ENCODE measurements at places on chromosomes 12 and 14. TPM values are rescaled to one million over a fixed set of nuclear protein-coding genes. Genes with fewer than 3 reads are reported as not detected.

DNA sequence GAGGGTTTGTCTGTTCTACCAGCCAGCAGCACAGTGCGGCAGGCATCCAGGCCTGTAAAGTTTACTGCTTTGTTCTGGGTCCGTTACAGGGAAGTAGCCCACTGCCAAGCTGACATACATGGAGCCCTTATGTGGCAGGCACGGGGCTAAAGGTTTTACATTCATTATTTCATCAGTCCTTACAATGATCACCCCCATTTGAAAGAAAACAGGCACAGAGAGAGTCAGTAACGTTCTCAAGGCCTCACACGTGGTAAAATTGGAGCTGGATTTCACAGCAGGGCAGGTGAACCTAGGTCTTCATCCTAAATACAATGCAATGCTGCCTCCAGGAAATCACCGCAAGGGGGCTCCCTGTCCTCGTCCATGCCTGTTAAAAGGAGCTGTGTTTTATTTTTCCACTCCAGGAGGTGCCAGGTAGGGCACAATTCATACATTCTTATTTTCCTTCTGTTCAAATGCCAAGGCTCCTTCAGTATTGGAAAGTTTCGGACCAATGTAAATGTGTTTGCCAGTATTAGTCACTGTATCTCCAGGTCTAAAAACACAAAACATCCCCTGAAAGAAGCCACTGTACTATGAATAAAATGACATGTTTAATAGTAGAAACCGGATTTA is 172.2 kb upstream of the GZMB start:
- peak; percentile 83 for DNase-seq

GRCh38 chr14:67396381-67396970 is 15.5 kb downstream of the PLEK2 start:
- no peak for DNase-seq

- DNase-seq: no peak
Measured at GRCh38 chr12:45621703-45622102, 107.8 kb upstream of the ARID2 start.

- no peak for DNase-seq
Measured at GRCh38 chr12:132942611-132943010, 13.5 kb downstream of the ZNF605 start.

GRCh38 chr12:109464642-109465351 is 12.3 kb downstream of the KCTD10 start:
- no peak for DNase-seq

GRCh38 chr14:27929797-27930347 is 836.7 kb upstream of the FOXG1 start:
- no peak for DNase-seq

- no peak for DNase-seq
Measured at GRCh38 chr14:64811676-64812075, 68.0 kb downstream of the SPTB start.

DNA sequence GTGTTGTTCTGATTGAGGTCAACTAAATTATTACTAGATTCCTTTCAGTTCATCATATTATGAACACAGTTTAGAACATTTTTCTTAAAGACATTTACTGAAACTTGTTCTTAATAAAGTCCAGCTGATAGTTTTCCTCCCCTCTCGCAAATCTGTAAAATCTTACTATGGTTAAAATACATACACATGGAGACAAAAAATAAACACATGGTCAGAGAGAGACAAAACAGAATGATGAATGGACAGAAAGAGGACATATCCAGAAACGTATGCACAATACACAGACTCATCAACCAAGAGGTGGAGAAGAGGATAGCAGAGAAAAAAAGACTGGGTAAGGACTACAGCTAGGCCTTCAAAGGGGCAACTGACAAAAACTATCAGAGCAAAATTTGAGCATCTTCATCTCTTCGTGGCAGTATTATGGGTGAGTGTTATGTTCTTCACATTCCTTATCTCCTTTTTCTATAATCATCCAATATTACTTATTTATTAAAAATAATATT is 38.4 kb downstream of the EEA1 start:
- DNase-seq: no peak

GRCh38 chr12:124720004-124720680 is 143.5 kb downstream of the SCARB1 start:
- DNase-seq: peak; percentile 49

Gene GRIN2B
- total RNA-seq: 0.63 TPM

Gene NEMF
- total RNA-seq: 79.9 TPM

Gene SETD1B
- 34.5 TPM for total RNA-seq

Gene NOXRED1
- 0.57 TPM for total RNA-seq

Gene SLC4A8
- 2.4 TPM for total RNA-seq

Gene CFAP54
- 6.6 TPM for total RNA-seq

Gene P2RX2
- total RNA-seq: 0.19 TPM

Gene MORN3
- 1.9 TPM for total RNA-seq

Gene CACNB3
- total RNA-seq: 19.6 TPM

Gene TMEM119
- total RNA-seq: 15.8 TPM

Gene EFS
- 5.5 TPM for total RNA-seq

Gene RIMBP2
- total RNA-seq: 51.7 TPM

Gene FOXG1
- not detected for total RNA-seq

Gene KRT75
- not detected for total RNA-seq

Gene LRP1-AS
- not detected for total RNA-seq
